Esophagus squamous epithelium (tissue), 5 donors: ENCODE measurements at places on chromosomes 2 and 18. TPM values are rescaled to one million over a fixed set of nuclear protein-coding genes. Genes with fewer than 3 reads are reported as not detected.
A peak's percentile ranks its signal among the peaks of the same experiment; 100 is the strongest.

DNA sequence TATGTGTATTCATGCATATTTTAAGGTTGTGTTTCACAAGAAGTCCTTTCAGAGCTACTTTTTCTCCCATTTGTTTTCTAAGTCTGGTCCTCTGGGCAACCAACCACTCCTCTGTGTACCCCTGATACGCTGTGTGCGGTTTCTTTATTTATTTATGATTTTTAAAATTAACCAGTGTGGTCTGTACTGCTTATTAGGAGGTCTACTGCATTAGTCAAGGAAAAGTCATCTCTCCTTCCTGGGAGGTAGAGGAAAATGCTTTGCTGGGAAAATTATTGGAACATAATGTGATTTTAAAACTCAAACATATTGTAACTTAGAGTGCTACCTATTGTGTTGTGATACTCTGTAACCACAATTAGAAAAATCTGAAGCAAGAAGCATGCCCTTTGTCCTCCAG lies 1404.3 kb downstream of the SUCLG1 start:
- DNase-seq = no peak
- no peaks in the 10 kb centered on the region for H3K27me3 ChIP-seq
- H3K36me3 ChIP-seq = no peaks in the 10 kb centered on the region
- H3K4me3 ChIP-seq = no peak overlapping the region
- H3K4me1 ChIP-seq = no peaks in the 10 kb centered on the region

DNA sequence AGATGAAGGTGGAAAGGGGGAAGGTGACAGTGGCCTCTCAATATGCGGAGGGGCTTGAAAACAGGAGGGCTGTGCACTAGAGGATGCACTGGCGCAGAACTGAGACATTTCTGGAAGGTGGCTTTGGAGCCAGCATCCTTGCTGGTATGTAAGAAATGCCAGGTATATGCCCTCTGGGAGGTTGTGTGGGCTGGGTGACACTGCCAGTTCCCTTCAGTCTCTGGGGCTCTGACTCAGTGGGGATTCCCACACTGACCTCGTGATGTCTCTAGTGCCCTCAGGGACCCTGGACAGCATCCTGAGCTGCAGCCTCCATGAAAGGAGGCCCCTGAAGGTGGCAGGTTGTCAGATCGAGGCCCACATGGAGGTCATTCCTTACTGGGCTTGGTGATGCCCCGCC lies 74.0 kb downstream of the AGAP1 start:
- DNase-seq = no peak
- no peak overlapping the region for H3K4me3 ChIP-seq
- H3K4me1 ChIP-seq = peaks cover 6% of the 10 kb centered on the region
- no peaks in the 10 kb centered on the region for H3K36me3 ChIP-seq

- H3K36me3 ChIP-seq = no peaks in the 10 kb centered on the region
- H3K27me3 ChIP-seq = no peaks in the 10 kb centered on the region
- peak within 1 kb of the TSS; percentile 90 for H3K27ac ChIP-seq
- no peak for DNase-seq
Observed at GRCh38 chr2:233692648-233693047, at the start of gene UGT1A6. UGT1A6 (plus strand) TSS chr2:233692890; CDS start chr2:233693005, 115 bp downstream.

DNA sequence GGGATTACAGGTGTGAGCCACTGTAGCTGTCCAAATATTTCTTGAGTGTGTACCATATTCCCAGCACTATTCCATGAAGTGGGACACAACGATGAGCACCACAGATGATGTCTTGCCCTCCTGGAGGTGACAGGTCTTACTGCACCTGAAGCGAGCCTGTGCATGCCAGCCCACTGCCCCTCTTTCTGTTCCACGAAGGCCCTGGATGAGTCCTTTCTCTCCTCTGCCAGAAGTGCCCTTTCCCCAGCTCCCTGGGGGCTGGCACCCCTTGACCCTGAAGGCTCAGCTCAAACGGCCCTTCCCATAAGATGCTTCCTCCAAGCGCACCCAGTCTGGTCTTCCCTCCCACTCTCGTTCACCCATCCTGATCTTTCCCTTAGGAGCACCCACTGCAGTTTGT lies 5.5 kb downstream of the ATP6V1B1 start:
- DNase-seq = no peak
- no peak overlapping the region for H3K27ac ChIP-seq
- H3K27me3 ChIP-seq = peaks cover 63% of the 10 kb centered on the region
- no peaks in the 10 kb centered on the region for H3K4me1 ChIP-seq
- no peak overlapping the region for H3K4me3 ChIP-seq
- no peaks in the 10 kb centered on the region for H3K36me3 ChIP-seq

Gene KCNK3
- 0.73 TPM for total RNA-seq
